Fibroblast of skin of right quadriceps (primary cell): ENCODE measurements at places on chromosomes 2 and 18.

GRCh38 chr2:25590921-25591505, 82.4 kb downstream of the DTNB start:
- no peak for DNase-seq

DNA sequence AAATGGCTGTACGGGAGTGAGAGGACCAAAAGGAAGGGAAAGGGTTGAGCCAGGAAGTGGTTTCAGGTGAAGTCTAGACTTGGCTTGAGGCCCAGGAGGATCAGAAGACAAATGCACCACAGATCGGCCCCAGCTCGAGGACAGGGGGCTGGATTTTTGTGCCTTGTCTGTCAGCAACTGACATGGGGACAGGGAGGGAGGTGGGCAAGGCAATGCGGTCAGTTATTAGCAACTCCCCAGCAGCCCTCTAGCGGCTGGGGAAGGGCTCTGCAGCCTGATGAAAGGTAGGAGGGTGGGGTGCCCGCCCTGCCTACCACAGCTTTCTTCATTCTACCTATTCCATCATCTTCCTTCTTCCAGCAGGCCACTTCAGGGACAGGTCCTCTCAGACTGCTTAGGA, 50.0 kb downstream of the CPO start:
- no peak for DNase-seq

DNA sequence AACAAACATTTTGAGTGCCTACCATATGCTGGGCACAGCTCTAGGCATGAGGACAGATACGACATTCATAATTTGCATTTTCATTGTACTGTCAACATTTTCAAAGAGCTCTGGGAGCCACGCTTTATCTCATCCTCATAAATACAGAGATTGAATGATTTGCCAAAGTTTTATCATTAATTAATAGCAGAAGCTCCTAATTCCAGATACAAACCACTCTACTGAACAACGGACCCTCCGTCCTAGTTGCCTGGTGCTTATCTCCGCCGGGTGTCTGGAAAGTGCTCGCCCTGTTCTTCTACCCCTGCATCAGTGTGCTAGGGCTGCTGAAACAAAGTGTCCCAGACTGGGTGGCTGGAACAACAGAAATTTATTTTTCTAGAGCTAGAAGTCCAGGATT, 23.8 kb downstream of the SERTAD2 start:
- DNase-seq = no peak

- no peak for DNase-seq
Measured at GRCh38 chr2:28282248-28282647, 110.4 kb upstream of the FOSL2 start.

- no peak for DNase-seq
Measured at GRCh38 chr2:199025146-199025545, 432.6 kb downstream of the SATB2 start.
